A549 treated with RU486 at 1 μM for 4 hours (cell line): ENCODE measurements at places on chromosomes 4 and X. TPM values are rescaled to one million over a fixed set of nuclear protein-coding genes. Genes with fewer than 3 reads are reported as not detected.

Gene ARHGAP36
- total RNA-seq = not detected in 5 replicates

Gene MAGEA2
- total RNA-seq = not detected in 5 replicates

Gene CC2D2A
- 11.8 to 20.0 TPM (median 12.6 TPM) in 5 replicates for total RNA-seq

Gene MAPK10
- total RNA-seq = 0.26 to 0.64 TPM (median 0.45 TPM) in 5 replicates

Gene CFAP47
- not detected in 5 replicates for total RNA-seq

Gene LDB2
- not detected in 5 replicates for total RNA-seq

Gene CNKSR2
- total RNA-seq = 2.4 to 3.1 TPM (median 2.6 TPM) in 5 replicates

Gene SYTL4
- total RNA-seq = 1.9 to 2.6 TPM (median 2.2 TPM) in 5 replicates

Gene CNGA1
- 0.14 to 0.51 TPM in 2 of 5 replicates, not detected in the others for total RNA-seq

Gene POF1B
- total RNA-seq = 2.1 to 3.3 TPM (median 3.0 TPM) in 5 replicates

Gene CT45A1
- total RNA-seq = not detected in 5 replicates
